ENCODE measurements at places on chromosomes 4 and X. TPM values are rescaled to one million over a fixed set of nuclear protein-coding genes. Genes with fewer than 3 reads are reported as not detected.

RS1 gene
- total RNA-seq, result not detected

DGAT2L6 gene
- not detected for total RNA-seq

TMEM31 gene
- not detected for total RNA-seq

DCAF4L1 gene
- total RNA-seq, result 0.31 TPM

SPANXA2 gene
- not detected for total RNA-seq

NUP62CL gene
- total RNA-seq, result 1.5 TPM

MTMR8 gene
- total RNA-seq, result 0.13 TPM
